ENCODE measurements at places on chromosomes 16 and 17.

DNA sequence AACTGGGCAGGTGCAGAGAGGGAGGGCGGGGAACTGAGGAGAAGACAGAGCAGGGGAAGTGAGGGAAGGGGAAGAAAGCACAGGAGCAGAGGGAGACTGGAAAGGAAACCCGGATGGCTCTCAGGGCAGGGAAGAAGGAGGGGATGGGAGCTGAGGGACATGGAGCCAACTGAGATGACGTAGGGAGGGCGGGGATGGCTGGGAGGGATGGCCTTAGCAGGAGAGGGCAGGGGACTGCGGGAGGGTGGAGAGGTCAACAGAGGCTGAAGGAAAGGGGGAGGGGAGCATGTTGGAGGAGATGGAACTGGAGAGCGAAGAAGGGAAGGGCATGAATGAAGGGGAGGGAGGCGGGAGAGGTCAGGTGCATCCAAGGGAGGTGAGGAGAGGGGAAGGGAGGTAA is 81.9 kb downstream of the KCNJ12 start:
- no peak for DNase-seq

DNA sequence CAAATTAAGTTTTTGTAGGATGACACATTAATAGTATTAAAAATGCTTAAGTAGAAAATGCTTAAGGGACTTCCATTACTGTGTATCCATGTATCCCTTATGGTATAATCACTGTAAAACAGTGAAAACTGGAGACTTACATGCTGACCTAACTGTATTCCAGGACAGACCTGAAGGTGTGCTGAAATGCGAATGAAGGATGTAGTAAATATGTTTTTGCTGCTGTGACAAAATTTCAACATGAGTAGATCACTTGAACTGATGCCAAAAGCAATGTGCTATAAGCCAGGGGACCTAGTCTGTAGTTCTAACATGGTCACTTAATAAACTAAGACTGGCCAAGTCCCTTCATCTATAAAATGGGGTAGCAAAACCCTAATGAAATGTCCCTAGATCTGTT is 142.0 kb upstream of the CORO6 start:
- peak; percentile 50 for DNase-seq

DNA sequence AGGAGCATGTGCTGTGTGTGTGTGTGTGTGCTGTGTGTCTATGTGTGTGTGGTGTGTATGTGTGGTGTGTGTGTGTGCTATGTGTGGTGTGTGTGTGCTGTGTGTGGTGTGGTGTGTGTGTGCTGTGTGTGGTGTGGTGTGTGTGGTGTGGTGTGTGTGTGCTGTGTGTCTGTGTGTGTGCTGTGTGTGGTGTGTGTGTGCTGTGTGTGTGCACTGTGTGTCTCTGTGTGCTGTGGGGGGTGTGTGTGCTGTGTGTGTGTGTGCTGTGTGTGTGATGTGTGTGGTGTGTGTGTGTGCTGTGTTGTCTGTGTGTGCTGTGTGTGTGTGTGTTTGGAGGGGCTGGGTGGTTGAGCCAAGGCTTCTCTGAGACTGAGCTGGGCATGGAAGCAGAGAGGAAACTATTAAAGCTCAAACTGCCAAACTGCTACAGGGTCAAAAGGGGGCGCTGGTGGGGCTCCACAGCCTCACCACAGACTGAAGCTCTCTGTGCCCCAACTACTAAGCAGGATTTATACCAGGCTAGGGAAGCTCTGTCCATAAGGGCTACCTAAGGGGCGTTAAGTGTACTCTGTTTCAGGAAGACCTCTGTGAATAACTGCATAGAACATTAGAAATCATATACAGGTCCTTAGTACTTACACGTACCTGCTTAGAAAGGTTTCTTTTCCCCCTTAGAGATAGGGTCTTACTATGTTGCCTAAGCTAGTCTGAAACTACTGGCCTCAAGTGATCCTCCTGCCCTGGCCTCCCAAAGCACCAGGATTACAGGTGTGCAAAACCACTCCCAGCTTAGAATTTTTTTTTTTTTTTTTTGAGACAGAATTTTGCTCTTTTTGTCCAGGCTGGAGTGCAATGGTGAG is 27.8 kb upstream of the GHDC start:
- peak; percentile 35 for DNase-seq

GRCh38 chr16:30918614-30919013 is 4.8 kb upstream of the FBXL19 start:
- no peak for DNase-seq

DNA sequence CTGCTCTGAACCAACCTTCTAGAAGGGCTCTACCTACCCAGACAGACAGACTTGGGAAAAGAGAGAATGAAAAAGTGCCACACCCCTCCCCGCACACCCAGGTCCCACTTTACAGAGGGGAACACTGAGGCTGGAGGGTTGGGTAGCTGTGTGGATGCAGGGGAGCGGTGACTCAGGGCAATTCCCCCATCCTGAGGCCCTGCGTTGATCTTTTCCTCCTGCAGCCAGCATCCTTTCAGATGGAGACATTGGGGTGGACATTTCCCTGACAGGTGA is 10.0 kb downstream of the CETP start:
- DNase-seq, result no peak

- no peak for DNase-seq
Measured at GRCh38 chr17:900336-900934, 79.1 kb downstream of the NXN start.

GRCh38 chr16:23524886-23525285 is 14.6 kb upstream of the GGA2 start:
- no peak for DNase-seq

GRCh38 chr16:53132406-53132805 is 77.6 kb downstream of the CHD9 start:
- DNase-seq, result no peak

DNA sequence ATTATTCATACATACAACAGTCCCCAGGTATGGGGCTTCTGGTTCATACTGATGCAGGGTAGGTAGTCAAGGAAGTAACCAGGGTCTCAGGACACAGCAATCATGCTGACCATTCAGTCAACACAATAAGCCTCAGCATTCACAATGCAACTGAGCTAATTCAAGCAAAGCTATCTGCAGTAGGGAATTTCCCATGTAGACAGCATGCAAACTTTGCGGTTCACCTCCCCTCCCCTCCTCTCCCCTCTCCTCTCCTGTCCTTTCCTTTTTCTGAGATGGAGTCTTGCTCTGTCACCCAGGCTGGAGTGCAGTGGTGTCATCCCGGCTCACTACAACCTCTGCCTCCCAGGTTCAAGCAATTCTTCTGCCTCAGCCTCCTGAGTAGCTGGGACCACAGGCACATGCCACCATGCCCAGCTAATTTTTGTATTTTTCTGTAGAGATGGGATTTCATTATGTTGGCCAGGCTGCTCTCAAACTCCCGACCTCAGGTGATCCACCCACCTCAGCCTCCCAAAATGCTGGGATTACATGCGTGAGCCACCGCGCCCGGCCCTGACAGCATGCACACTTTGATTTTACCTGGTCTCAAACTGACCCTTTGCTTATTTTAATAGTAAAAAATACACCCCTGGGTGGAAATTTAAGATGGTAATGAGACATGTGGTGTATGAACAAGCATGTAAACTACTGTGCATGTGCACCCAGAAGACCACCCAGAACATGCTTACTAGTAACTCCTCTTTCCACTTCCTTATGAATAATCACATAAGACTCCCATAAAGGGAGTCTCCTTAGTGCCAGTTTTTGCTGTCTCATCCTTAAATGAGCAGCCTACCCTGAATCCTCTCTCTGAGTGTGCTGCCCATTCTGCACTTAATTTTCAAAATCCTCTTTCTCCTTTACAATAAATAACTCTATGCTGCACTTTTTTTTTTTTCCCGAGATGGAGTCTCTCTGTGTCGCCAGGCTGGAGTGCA is 9.3 kb upstream of the RNF135 start:
- no peak for DNase-seq

DNA sequence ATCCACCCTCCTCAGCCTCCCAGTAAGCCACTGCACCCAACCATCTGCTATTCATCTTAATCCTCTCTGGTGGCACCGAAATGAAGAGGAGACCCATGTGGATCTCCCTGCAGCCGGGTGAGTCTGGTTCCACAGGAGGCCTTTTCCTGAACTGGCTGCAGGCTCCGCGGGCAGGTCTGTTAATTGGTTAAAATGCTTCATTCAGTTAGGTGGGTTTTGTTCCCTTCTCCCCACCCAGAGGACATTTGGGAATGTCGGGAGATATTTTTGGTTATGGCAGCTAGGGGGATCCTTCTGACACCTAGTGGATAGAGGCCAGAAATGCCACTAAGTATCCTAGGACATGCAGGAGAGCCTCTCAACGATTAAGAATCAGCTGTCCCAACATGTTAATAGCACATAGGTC is 16.7 kb downstream of the C16orf54 start:
- DNase-seq, result peak; percentile 75

GRCh38 chr16:11034481-11034931 is 90.1 kb downstream of the CLEC16A start:
- DNase-seq, result no peak

DNA sequence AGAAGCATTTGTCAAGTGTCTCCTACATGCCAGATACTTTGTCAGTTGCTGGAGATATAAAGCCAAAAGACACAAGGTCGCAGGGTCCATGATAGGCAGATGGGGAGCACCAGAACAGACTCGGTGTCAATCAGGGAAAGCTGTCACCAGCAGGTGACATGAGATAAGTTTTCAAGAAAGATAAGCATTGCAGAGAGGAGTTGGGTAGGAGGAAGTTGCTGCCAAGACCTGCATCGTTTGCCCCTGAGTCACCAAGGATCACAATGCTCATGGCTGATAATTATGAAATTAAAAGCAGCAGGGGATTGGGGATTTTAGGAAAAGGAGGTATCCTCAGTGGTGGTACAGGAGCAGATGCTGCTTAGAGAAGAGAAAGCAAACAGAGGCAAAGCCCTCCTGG is 551.1 kb upstream of the CDH11 start:
- DNase-seq, result peak; percentile 81

DNA sequence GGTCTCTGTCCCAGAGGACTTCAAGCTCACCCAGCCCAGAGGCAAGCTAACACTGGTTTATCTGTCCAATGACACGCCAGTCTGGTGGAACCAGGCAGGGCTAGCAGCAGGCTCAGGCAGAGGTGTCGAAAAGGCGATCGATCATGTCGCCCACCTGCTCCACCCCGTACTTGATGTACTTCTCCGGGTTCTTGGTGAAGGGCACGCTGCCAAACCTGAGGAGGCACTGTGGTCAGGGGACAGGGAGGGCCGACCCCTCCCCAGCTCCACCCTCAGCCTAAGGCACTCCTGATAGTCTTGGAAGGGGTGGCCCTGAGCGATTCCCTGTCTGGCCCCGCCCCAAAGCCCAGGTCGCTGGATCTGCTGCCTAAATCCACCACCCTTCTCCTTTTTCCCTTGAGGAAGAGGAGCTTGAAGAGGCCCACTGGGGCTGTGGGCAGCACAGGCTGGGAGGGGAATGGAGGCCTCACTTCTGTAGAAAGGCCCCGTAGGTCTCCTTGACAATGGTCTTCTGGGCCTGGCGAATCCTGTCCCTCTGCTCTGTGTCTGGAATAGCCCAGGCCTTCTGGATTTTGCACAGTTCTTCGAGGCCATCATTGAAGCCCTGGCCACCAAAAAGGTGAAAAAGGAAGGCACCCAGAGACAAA is 4.7 kb downstream of the ZACN start:
- DNase-seq, result no peak

DNA sequence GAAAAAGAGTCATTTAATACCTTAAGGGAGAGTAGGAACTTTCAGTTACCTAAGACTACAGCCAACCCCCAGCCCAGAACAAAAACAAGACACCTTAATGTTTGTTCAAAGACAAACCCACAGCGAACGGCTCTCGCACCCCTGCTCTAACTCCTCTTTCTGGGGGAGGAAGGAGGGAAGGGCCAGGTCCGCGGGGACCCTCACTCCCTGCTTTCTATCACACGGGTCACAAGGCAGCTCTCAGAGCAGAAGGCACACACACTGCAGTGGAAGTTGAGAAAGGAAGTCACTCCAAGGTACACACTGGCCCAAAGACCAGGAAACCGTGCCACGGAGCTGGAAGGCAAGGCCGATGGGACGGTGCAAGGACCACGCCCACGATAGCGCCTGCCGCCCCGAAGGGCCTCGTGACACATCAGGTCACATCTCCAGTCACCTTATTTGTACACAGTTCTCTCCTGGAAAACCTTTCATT is 10.0 kb downstream of the LITAFD start:
- no peak for DNase-seq

GRCh38 chr17:53472586-53472985 is 350.1 kb upstream of the KIF2B start:
- no peak for DNase-seq

GRCh38 chr17:82568997-82569393 is 49.5 kb downstream of the FOXK2 start:
- no peak for DNase-seq

GRCh38 chr17:49971848-49972485 is 3.0 kb downstream of the DLX4 start:
- no peak for DNase-seq

DNA sequence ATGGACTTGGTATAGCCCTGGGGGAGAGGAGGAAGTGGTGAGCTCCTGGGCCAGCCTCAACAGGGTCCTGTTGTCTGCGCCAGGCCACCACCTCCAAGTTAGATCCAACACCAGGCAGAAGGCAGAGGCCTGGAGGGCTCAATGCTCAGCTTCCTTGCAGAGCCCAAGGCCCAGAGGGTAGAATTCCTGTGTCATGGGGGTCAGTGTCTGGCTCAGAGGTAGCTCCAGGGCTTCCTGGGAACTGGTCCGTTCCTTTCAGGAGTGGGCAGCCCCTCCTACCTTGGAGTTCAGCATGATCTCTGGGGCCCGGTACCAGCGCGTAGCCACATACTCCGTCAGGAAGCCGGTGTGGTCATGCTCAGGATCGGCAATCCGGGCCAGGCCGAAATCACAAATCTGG is 4.4 kb upstream of the GDPD3 start:
- no peak for DNase-seq

GRCh38 chr17:692116-692515 is 22.5 kb downstream of the VPS53 start:
- no peak for DNase-seq

DNA sequence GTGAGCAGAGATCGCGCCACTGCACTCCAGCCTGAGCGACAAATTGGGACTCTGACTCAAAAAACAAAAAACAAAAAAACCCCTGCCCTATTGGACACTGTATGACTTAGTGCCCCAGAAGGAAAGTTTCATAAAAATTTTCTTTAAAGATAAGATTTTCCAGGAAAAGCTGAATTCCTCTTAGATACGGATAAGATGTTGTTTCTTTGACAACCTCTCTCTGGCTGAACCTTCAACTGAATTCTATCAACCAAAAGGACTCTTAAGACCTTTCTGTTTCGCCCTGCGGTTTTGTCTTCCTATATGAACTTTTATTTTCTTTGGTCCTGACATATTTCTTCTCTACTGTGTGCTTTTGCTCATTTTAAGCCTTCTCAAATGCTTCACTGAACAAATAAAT is 35.8 kb downstream of the CPPED1 start:
- no peak for DNase-seq

DNA sequence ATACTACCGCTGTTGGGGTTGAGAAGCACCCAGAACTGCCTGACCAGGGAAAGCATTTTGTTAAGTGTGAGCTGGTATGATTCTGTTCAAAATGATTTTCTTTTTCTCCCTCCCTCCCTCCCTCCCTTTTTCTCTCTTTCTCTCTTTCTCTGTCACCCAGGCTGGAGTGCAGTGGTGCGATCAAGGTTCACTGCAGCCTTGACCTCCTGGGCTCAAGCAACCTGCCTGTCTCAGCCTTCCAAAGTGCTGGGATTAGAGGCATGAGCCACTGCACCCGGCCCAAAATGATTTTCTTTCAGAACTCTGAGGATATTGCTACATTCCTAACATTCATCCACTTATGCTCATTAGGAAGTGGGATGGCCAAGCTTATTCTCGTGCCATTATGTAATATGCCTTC is 41.3 kb downstream of the SLC47A1 start:
- no peak for DNase-seq
